Fibroblast of lung (primary cell): ENCODE measurements at places on chromosomes 5 and 9. TPM values are rescaled to one million over a fixed set of nuclear protein-coding genes. Genes with fewer than 3 reads are reported as not detected.

SAXO1 gene
- polyA plus RNA-seq: 0.01 TPM in 1 of 2 replicates, not detected in the other

ARHGAP26 gene
- 1.8 and 4.1 TPM in 2 replicates for polyA plus RNA-seq

MOB3B gene
- 0.12 and 0.15 TPM in 2 replicates for polyA plus RNA-seq

OR1Q1 gene
- 0.14 and 0.17 TPM in 2 replicates for polyA plus RNA-seq
